Muscle of back (tissue), 13 donors: ENCODE measurements at places on chromosomes 4 and X. TPM values are rescaled to one million over a fixed set of nuclear protein-coding genes. Genes with fewer than 3 reads are reported as not detected.

FAM47E gene
- polyA plus RNA-seq = 2.0 TPM

SUPT20HL1 gene
- polyA plus RNA-seq = 0.14 TPM

TMPRSS11D gene
- polyA plus RNA-seq = not detected

IGBP1 gene
- 103 TPM for polyA plus RNA-seq

CLNK gene
- polyA plus RNA-seq = 0.23 TPM

DCLK2 gene
- 10.2 TPM for polyA plus RNA-seq

TLR6 gene
- 0.70 TPM for polyA plus RNA-seq

ZAR1 gene
- not detected for polyA plus RNA-seq

TMEM35A gene
- polyA plus RNA-seq = 3.4 TPM

FGD1 gene
- polyA plus RNA-seq = 16.9 TPM

MED12 gene
- 42.6 TPM for polyA plus RNA-seq

TMEM31 gene
- polyA plus RNA-seq = 1.5 TPM

MPP1 gene
- polyA plus RNA-seq = 16.8 TPM
